ENCODE measurements at places on chromosomes 16 and 17.

DNA sequence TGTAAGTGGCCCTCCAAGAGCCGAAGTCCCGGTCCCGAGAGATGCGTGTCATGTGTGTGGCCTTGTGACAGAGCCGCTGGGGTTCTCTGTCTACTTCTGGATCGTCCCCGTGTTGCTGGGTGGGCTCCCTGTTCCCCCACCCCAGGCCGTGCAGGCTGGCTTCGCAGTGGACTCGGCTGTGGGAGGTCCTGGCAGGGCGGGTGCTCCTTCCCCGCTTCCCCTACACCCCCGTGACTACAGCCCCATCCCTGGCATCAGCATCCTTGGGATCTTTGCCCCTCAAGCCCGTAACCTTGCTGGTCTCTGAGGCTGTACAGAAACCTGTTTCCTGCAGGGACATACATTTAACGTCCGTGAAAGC lies 136.3 kb downstream of the BANP start:
- no peak for DNase-seq
- no peaks in the 10 kb centered on the region for H3K27me3 ChIP-seq
- H3K4me3 ChIP-seq: no peak overlapping the region
- H3K27ac ChIP-seq: no peak overlapping the region
- H3K4me1 ChIP-seq: peaks cover 7% of the 10 kb centered on the region

GRCh38 chr17:45298546-45299285 lies 18.1 kb downstream of the MAP3K14 start:
- H3K4me3 ChIP-seq: no peak overlapping the region
- H3K4me1 ChIP-seq: peaks cover 31% of the 10 kb centered on the region
- no peaks in the 10 kb centered on the region for H3K27me3 ChIP-seq
- no peak for DNase-seq
- peak overlapping the region; percentile 67 for H3K27ac ChIP-seq

GRCh38 chr17:8997994-8998628 lies 23.2 kb upstream of the NTN1 start:
- no peak overlapping the region for H3K27ac ChIP-seq
- peak; percentile 66 for DNase-seq
- H3K4me1 ChIP-seq: no peaks in the 10 kb centered on the region
- no peaks in the 10 kb centered on the region for H3K36me3 ChIP-seq

DNA sequence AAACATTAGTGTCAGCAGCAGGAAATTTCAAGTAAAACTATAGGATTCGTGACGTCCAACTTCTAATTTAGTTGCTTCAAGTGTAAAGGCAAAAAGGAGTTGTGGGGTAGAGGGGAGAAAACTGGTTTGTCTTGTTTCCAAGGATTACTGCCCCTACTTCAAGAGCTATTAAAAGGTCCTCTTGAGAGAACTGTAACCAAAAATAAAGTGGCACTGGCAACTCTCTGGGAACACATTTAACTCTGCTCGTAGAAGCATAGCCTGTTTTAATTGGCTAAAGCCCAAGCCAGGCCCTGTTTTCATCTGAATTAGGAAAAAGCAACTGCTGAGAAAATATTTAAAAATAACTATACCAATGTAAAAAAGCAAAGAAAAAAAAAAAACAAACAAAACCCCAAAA lies 51.8 kb upstream of the AKAP1 start:
- no peak for DNase-seq
- peak overlapping the region; percentile 17 for H3K27ac ChIP-seq
- H3K4me1 ChIP-seq: peaks cover 9% of the 10 kb centered on the region
- H3K4me3 ChIP-seq: no peak overlapping the region
- no peaks in the 10 kb centered on the region for H3K36me3 ChIP-seq
- no peaks in the 10 kb centered on the region for H3K27me3 ChIP-seq

- no peak overlapping the region for H3K4me3 ChIP-seq
- no peaks in the 10 kb centered on the region for H3K27me3 ChIP-seq
- no peaks in the 10 kb centered on the region for H3K36me3 ChIP-seq
- DNase-seq: no peak
- H3K27ac ChIP-seq: no peak overlapping the region
- H3K4me1 ChIP-seq: no peaks in the 10 kb centered on the region
Observed at GRCh38 chr16:8167436-8167835, 422.9 kb downstream of the TMEM114 start.

GRCh38 chr17:72422505-72423285 lies 301.9 kb downstream of the SOX9 start:
- H3K36me3 ChIP-seq: no peaks in the 10 kb centered on the region
- peak overlapping the region; percentile 97 for H3K27ac ChIP-seq
- H3K27me3 ChIP-seq: no peaks in the 10 kb centered on the region

DNA sequence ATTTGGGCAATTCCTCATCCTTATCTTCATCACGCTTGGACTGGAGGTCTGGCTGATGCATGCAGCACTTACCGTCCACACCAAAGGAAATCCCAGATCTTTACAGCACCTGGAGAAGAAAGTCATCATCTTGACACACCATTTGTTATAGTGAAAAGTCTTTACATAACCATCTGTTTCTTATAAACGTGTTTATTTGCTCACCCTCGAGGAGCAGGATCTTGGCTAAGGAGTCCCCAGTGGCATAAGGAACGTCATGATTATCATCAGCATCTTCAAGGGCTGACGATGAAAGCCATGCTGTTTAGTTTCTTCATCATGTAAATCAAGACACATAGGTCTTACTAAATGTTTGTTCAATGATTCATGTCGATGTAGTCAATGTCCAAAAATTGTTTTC lies 248.8 kb upstream of the ELAC2 start:
- H3K27ac ChIP-seq: no peak overlapping the region
- H3K27me3 ChIP-seq: no peaks in the 10 kb centered on the region
- no peak overlapping the region for H3K4me3 ChIP-seq
- no peaks in the 10 kb centered on the region for H3K36me3 ChIP-seq
- no peak for DNase-seq

DNA sequence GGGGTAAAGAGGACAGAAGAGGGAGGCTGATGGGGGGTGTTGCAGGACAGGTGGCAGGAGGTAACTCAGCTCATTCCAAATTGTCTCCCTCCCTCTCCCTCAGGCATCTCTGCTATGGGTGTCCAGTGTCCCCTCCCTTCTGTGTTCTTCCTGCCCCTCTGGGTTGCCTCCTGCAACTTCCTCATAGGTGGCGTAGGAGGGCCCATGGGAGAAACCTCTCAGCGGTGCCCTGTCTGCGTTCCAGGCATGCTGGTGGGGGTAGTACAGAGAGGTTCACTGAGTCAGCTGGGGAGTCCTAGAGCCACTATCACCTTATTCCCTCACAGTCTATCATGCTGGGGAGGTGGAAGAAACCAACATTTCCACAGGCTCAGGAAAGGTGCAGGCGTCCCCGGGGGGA lies 14.7 kb upstream of the ODF4 start:
- no peaks in the 10 kb centered on the region for H3K4me1 ChIP-seq
- H3K27ac ChIP-seq: no peak overlapping the region
- DNase-seq: no peak
- no peaks in the 10 kb centered on the region for H3K27me3 ChIP-seq
- no peaks in the 10 kb centered on the region for H3K36me3 ChIP-seq
- H3K4me3 ChIP-seq: no peak overlapping the region

DNA sequence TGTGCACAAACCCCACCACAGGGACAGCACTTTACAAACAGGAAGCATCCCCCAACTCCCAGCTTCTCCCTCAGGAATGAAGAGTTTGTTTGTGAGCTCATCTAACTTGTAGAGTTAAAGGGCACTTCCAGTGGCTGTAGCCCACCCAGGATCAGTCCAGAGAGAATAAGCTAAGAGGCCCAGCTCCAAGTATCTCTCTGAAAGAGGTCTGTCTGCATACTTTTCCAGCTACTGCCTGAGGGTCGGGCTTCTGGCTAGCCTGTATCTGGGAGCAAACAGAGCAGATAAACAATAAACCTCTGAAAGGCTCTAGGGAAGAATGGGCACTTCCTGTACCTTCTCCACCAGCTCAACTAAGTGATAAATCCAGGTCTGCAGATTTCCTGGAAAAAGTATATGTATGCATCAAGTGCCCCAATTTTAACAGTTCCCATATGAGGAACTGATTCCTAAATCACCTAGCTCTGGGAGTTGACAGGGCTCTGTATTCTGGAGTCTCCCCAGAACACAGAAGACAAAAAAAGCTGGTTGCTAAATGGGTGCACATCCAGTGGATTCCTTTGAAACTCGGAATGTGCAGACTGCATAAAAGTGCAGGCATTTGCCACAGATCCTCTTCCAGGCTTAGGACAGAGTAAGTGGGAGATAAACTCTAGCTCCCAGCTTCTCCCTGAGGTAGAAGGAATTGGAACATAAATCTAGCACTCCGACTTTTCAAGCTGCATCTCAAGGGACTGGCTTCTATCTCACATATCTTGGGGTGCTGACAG lies 37.1 kb upstream of the MYLK3 start:
- H3K36me3 ChIP-seq: no peaks in the 10 kb centered on the region
- H3K27ac ChIP-seq: peak overlapping the region; percentile 49
- peaks cover 11% of the 10 kb centered on the region for H3K4me1 ChIP-seq
- DNase-seq: no peak
- H3K27me3 ChIP-seq: no peaks in the 10 kb centered on the region

GRCh38 chr17:67082107-67082506 lies 37.8 kb downstream of the CACNG1 start:
- H3K4me1 ChIP-seq: no peaks in the 10 kb centered on the region
- H3K36me3 ChIP-seq: no peaks in the 10 kb centered on the region
- H3K27ac ChIP-seq: no peak overlapping the region
- no peaks in the 10 kb centered on the region for H3K27me3 ChIP-seq
- DNase-seq: no peak

- DNase-seq: no peak
- no peak overlapping the region for H3K27ac ChIP-seq
- H3K4me3 ChIP-seq: no peak overlapping the region
- no peaks in the 10 kb centered on the region for H3K27me3 ChIP-seq
- H3K4me1 ChIP-seq: peaks cover 18% of the 10 kb centered on the region
Observed at GRCh38 chr16:69931631-69932030, 19.5 kb upstream of the CLEC18A start.

- H3K27ac ChIP-seq: no peak overlapping the region
- no peaks in the 10 kb centered on the region for H3K4me1 ChIP-seq
- no peaks in the 10 kb centered on the region for H3K36me3 ChIP-seq
- no peak for DNase-seq
Observed at GRCh38 chr17:9037736-9038135, 16.4 kb downstream of the NTN1 start.

DNA sequence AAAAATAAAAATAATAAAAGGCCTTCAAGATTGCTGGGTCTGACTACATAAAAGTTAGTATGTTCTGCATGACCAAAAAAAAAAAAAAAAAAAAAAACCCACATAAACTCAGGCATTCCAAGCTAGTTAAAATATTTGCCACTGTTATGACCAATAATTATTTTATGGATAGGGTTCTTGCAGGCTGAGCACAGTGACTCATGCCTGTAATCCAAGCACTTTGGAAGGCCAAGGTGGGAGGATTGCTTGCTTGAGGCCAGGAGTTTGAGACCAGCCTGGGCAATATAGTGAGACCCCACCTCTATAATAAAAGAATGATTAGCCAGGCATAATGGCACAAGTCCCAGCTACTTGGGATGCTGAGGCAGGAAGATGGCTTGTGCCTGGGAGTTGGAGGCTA lies 8.1 kb downstream of the SCNN1B start:
- DNase-seq: no peak
- no peaks in the 10 kb centered on the region for H3K36me3 ChIP-seq
- H3K4me1 ChIP-seq: no peaks in the 10 kb centered on the region

DNA sequence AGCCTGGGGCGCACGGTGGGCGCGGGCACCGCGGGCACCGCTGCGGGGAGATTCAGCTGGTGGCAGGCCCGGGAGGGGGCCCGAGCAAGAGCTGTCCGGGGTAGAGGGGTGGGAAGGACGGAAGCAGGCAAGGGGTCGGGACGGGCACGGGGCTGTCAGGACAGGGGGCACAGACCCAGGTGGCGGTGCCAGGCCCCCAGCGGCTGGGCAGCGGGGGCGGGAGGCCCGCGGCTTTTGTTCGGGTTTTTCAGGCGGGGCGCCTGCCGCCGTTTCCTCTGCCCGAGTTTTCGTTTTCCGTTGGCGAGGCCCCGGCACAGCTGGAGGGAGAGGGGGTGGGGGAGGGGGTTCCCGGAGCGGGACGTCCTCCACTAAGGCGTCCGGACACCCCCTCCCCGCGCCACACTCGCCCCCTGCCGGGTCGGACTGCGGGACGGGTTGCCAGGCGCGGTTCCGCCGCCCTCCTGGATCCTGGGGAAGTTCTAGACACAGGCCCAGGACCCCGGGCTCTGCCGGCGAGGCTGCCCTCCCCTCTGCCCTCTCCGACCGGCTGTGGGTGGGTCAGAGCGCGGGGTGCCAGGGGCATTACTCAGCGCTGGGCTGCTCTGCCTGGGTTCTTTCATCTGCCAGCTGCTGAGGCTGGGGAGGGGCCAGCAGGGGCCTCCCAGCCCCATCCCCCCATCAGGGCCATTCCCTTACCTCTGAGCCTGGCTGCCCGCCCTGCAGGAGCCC lies 543 bp downstream of the ARHGAP23 start:
- H3K36me3 ChIP-seq: no peaks in the 10 kb centered on the region
- DNase-seq: peak; percentile 62
- H3K27me3 ChIP-seq: no peaks in the 10 kb centered on the region
- H3K4me3 ChIP-seq: peak overlapping the region; percentile 95
- peaks cover 13% of the 10 kb centered on the region for H3K4me1 ChIP-seq

DNA sequence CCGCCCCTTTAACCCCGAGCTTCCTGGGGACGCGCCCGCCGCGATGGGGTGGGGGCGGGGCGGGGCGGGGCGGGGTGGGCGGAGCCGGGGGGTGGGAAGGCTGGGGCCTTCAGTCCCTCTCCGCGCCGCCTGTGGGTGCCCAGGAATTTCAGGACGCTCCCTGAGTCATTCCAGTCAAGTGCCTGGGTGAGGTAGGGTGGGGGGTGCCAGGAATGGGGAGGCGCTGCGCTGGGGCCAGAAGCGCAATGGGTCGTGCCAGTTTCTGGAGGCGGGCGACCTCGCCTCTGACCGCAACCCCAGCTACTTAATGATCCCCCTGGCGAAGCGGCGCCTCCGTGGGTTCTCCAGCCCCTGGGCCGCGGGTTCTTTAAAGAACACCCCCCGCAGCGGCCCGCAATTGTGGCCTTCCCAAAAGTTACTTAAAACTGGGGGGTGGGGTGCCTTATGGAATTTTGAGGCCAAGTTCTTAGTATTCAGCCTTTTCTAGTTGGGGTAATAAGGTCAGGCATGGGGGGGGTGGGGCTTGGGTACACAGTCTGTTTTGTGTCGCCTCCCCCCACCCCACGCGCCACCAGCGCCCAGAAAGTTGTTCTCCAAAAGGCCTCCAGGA lies 826 bp upstream of the GSE1 start:
- H3K4me1 ChIP-seq: peaks cover 63% of the 10 kb centered on the region
- H3K36me3 ChIP-seq: no peaks in the 10 kb centered on the region
- H3K27me3 ChIP-seq: no peaks in the 10 kb centered on the region
- peak overlapping the region; percentile 81 for H3K4me3 ChIP-seq
- peak overlapping the region; percentile 96 for H3K27ac ChIP-seq
